ENCODE measurements at places on chromosomes 1 and 21.

DNA sequence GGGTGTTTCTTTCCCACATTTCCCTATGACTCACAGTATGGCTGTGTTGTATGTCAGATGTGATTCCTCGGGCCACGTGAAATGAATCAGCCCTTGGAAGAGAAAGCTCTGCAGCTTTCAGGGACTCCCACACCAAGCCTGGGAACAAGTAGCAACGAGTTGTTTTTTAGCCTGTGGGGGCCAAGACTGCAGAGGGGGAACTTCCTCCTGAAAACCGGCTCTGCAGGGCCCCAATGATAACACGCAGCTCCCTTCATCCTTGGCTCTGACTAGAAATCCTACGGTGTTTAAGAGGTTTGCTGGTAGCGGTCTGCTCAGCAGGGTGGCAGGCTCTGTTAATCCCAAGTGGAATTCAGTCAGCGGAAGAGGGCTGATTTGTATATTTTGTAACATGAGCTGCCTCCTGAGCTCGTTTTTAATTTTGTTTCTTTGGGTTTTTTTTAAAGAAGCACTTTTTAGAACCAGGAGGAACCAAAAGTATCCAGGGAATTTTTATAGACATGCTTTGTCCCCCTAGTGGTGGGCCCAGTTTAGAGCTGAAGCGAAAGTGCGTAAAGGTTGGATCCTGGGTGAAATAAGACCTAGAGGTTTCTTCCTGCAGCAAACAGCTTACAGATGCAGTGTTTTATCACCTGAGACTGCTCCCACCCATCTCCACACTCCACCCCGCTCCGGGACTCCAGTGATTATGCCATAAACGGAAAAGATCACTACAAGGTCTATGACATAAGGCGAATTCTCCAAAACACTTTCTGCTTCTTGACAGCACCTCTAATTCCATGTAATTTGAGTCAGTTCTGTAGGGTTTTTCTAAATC is 48.8 kb downstream of the LAMC2 start:
- no peak for DNase-seq

DNA sequence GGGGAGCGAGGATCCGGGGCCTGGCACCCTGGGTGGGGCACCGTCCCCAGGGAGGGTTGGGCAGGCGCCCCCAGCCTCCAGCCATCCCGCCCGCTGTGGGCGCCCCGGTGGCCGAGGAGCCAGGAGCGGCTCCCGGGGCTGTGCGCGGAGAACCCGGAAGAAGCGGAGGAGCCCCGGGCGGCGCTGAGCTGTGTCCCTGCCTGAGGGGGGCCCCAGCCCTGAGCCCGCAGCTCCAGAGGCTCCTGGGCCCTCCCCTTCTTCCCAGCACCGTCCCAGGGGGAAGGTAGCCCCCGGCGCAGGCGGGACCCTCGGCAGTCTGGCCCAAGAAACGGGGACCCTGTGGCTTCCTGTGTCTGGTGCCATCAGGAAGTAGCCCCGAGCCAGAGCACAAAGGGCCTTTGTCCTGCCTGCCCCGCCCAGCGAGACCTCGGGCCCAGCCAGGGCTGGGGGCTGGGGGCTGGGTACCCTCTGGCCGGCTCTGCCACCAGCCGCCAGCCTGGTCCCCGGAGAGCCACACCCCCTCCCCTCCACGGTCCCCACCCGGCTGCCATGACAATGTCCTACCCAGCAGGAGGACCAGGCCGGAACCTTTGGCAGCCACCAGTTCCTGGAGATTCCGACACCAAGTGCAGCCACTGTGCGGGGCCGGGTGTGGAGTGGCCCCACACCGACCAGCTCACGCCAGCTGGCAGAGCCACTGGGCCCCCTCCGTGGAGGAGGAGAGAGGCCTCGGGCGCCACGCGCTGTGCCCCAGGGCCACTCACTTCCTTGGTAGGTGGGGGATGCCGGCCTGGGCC is 15.6 kb upstream of the TTLL10 start:
- no peak for DNase-seq

DNA sequence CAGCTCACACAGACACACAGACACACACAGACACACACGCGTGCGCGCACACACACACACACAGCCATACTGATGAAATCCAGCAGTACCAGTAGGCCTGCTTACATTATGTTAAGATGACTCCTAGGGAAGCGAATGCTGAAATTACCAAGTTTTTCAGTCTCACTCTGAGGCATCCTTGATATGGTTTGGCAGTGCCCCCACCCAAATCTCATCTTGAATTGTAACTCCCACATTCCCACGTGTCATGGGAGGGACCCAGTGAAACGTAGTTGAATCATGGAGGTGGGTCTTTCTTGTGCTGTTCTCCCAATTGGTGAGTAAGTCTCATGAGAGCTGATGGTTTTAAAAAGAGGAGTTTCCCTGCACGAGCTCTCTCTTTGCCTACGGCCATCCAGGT is 64.1 kb downstream of the TIAM1 start:
- DNase-seq = no peak

GRCh38 chr1:113895098-113895497 is 7.7 kb upstream of the BCL2L15 start:
- no peak for DNase-seq

- no peak for DNase-seq
Measured at GRCh38 chr1:16334655-16335340, 17.5 kb downstream of the FBXO42 start.

GRCh38 chr1:76491737-76492136 is 375.5 kb upstream of the ST6GALNAC5 start:
- no peak for DNase-seq

DNA sequence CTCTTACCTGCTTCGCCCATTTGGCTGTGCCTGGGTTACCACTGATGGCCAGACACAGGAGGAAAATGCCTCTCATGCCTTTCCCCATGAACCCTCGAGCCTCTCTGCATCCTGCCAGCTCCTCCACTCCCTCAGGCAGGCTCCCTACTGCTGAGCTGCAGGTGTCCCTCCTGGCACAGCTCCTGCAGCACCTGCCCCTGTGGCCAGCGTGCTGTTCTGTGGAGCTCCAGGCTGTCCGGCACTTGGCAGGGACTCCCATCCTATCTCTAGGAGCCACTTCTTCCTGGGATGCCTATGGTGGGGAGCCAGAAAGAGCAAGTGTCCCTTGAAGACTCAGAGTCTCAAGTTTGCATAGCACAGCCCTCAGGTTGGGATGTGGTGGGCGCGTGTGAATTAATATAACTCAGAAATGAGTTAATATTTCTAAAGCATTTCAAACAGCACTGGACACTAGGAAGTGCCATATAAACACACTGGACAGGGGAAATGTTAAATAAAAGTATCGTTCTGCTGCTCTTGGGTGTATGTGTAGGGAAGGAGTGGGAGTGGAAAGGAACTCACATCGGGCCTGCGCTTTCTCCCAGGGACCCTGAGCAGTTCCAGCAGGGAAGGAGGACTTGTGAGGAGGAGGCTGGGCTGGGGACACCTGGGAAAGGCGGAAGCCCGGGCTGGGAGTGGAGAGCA is 2.7 kb downstream of the LRRC71 start:
- DNase-seq = no peak

DNA sequence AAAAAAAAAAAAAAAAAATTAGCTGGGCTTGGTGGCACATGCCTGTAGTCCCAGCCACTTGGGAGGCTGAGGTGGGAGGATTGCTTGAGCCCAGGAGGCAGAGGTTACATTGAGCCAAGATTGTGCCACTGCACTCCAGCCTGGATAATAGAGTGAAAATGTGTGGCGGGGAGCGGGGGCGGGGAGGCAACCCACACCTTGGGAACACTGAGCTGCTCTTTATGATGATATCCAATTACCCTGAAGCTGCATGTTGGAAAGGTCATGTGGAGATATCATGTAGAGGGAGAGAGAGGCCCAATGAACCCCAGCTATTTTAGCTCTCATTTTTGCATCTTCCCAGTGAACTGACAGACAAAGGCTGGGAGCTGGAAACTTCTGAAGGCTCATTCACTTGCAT is 48.3 kb upstream of the ZNF648 start:
- no peak for DNase-seq

GRCh38 chr1:210626341-210626740 is 297.6 kb downstream of the HHAT start:
- DNase-seq = no peak

DNA sequence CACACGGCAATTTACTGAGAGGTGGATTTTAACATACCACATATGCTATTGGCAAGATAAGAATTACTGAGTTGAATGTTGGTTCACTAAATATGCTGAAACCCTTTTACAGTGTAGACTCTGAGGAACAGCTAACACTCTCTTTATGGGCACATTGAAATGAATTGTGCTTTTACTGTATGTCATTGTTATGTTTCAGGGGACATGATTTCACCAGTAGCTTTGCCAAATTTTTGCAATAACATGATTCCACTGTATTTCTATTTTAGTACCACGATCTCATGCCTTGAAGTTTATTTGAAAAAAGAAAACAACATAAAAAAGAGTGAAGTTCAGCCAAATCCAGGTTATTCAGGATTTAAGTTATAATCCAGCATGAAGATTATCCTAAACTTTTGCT is 188.5 kb downstream of the HLX start:
- DNase-seq = no peak

GRCh38 chr1:241606544-241606943 is 33.6 kb downstream of the CHML start:
- no peak for DNase-seq

- DNase-seq = no peak
Measured at GRCh38 chr1:38129971-38130370, 83.4 kb upstream of the POU3F1 start.

- DNase-seq = no peak
Measured at GRCh38 chr1:235098547-235098946, 30.1 kb downstream of the TOMM20 start.

GRCh38 chr1:19400875-19401534 is 84.3 kb downstream of the CAPZB start:
- DNase-seq = no peak

DNA sequence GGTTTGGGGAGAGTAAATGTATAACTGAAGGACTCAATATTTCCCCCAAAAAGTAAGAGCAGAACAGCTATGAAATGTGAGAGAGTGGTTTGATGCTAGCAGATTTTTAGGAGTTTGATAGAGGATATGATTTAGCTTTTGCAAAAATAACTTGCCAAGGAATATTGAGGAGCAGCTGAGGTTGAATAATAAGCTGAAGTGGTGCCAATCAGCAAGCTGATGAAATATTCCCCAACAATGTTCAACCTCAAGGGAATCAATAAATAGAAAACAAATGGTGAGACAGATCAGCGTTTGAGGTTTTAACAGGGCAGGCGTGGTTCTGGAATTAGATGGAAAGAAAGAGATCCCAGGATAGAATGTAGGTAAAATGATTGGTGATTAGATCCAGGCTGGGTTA is 413.4 kb upstream of the ADAMTS5 start:
- no peak for DNase-seq

- no peak for DNase-seq
Measured at GRCh38 chr1:221022331-221022730, 143.1 kb downstream of the HLX start.

Data from activated naive CD4-positive, alpha-beta T cell (primary cell).